ENCODE measurements at places on chromosomes 12 and 14. TPM values are rescaled to one million over a fixed set of nuclear protein-coding genes. Genes with fewer than 3 reads are reported as not detected.

The SSPN gene
- 1.1 TPM for total RNA-seq

The AHSA1 gene
- 76.1 TPM for total RNA-seq

The GLS2 gene
- total RNA-seq: not detected

The RTN1 gene
- 0.10 TPM for total RNA-seq

The SMCO2 gene
- total RNA-seq: not detected

The IAPP gene
- total RNA-seq: not detected

The PLEKHA5 gene
- 12.7 TPM for total RNA-seq

The NOS1 gene
- not detected for total RNA-seq

Data from vein endothelial cell (primary cell).